Activated naive CD8-positive, alpha-beta T cell treated with anti-CD3 and anti-CD28 coated beads, Interleukin-2, amount 10 ng/mL, durations not matched to agents 7 days and 5 days (primary cell): ENCODE measurements at places on chromosomes 1 and 21. TPM values are rescaled to one million over a fixed set of nuclear protein-coding genes. Genes with fewer than 3 reads are reported as not detected.

- no peak for DNase-seq
- no peaks in the 10 kb centered on the region for H3K27me3 ChIP-seq
- no peaks in the 10 kb centered on the region for H3K4me1 ChIP-seq
- no peak overlapping the region for H3K4me3 ChIP-seq
- H3K36me3 ChIP-seq = no peaks in the 10 kb centered on the region
Measured at GRCh38 chr1:202462342-202463076, 114.0 kb downstream of the PPP1R12B start.

GRCh38 chr1:208921259-208921658, 662.3 kb upstream of the CAMK1G start:
- no peaks in the 10 kb centered on the region for H3K4me1 ChIP-seq
- H3K4me3 ChIP-seq = no peak overlapping the region
- H3K36me3 ChIP-seq = no peaks in the 10 kb centered on the region
- no peak overlapping the region for H3K27ac ChIP-seq
- no peak for DNase-seq

- H3K27me3 ChIP-seq = no peaks in the 10 kb centered on the region
- peaks cover 27% of the 10 kb centered on the region for H3K4me1 ChIP-seq
- peak overlapping the region; percentile 16 for H3K27ac ChIP-seq
- peak overlapping the region; percentile 40 for H3K4me3 ChIP-seq
- DNase-seq = no peak
Measured at GRCh38 chr1:17434601-17435000, 4.9 kb downstream of the RCC2 start.

The TFF1 gene
- not detected for total RNA-seq

- H3K4me1 ChIP-seq = no peaks in the 10 kb centered on the region
- H3K4me3 ChIP-seq = no peak overlapping the region
- DNase-seq = no peak
- no peaks in the 10 kb centered on the region for H3K36me3 ChIP-seq
- H3K27me3 ChIP-seq = peaks cover 1% of the 10 kb centered on the region
Measured at GRCh38 chr1:4700801-4701200, 46.4 kb downstream of the AJAP1 start.

The MARK1 gene
- not detected for total RNA-seq

The NES gene
- not detected for total RNA-seq

DNA sequence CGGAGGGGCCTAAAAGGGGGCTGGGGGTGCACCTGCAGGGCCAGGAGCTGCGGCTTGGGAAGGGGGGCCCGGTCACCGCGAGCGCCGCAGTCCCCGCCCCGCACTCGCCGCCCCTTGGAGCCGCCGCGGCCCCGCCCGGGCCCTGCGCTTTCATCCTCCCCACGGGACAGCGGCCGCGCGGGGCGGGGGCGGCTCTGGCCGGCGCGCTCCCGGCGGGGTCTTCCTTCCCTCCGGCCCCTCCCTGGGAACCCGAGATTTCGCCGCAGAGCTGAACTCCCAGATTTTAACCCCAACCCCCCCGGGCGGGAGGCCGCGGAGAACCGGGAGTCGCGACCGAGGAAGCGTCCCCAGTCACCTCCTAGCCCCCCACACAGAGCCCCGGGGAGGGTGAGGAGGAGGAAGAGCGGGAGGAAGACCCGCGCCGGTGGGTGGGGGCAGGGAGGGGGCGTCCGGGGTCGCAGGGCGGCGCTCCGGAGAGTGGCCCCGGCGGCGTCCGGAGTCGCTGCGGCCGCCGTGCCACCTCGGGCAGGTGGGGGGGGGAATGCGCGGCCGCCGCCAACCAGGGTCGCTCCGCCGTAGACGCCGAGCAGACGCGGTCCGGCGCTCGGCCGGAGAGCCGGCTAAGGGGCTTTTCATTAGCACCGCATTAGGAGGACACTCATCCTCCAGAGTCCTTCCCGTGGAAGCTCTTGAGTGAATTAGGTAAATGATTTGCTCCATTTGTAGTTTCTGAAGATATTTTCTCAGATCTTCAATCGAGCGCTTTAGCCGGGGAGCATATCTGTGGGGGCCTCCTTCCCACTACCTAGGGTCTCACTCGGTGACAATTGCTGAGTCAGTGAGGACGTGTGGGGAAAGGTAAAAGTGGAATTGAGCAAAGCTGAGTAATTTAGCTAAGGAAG, 31.6 kb upstream of the NFIA start:
- peaks cover 23% of the 10 kb centered on the region for H3K4me1 ChIP-seq
- no peak overlapping the region for H3K27ac ChIP-seq
- peaks cover 56% of the 10 kb centered on the region for H3K27me3 ChIP-seq
- no peaks in the 10 kb centered on the region for H3K36me3 ChIP-seq
- peak overlapping the region; percentile 84 for H3K4me3 ChIP-seq
